ENCODE measurements at places on chromosomes 7 and 10.

GRCh38 chr10:47348138-47348651, at the start of gene RBP3:
Gene RBP3 (plus strand): TSS chr10:47348363. CDS start chr10:47348485, 122 bp downstream.
- no peak for DNase-seq

DNA sequence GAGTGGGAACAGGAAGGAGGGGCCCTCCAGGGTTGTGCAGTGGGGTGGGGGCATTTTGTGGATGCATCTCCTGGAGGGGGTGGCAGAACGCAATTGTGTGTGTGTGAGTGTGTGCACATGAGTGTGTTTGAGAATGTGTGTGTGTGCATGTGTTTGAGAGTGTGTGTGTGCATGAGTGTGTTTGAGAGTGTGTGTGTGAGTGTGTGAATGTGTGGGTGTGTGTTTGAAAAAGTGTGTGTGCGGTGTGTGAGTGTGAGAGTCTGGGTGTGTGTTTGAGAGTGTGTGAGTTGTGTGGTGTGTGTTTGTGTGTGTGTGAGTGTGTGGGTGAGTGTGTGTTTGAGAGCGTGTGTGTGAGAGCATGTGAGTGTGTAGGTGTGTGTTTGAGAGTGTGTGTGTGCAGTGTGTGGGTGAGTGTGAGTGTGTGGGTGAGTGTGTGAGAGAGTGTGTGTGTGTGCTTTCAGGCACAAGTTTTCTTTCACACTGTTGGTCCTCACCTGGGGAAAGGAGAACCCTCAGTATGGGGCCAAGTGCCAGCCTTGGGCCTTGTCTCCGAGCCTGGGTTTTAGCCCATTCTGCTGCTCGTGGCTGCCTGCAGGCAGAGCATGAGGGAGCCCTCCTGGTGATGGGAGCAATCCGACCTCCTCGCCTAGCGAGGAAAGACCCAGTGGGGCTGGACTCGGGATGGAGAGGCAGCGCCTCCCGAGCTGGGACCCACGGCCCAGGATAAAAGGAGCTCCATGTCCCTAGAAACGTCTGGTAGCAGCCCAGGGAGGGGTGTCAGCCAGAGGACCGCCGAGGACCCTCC, 35.6 kb downstream of the CDH23 start:
- no peak for DNase-seq

GRCh38 chr10:43323245-43323644, 48.2 kb upstream of the FXYD4 start:
- no peak for DNase-seq

GRCh38 chr10:75679536-75679935, 248.1 kb downstream of the LRMDA start:
- no peak for DNase-seq

- DNase-seq = no peak
Measured at GRCh38 chr10:128186959-128187787, 61.0 kb upstream of the MKI67 start.

DNA sequence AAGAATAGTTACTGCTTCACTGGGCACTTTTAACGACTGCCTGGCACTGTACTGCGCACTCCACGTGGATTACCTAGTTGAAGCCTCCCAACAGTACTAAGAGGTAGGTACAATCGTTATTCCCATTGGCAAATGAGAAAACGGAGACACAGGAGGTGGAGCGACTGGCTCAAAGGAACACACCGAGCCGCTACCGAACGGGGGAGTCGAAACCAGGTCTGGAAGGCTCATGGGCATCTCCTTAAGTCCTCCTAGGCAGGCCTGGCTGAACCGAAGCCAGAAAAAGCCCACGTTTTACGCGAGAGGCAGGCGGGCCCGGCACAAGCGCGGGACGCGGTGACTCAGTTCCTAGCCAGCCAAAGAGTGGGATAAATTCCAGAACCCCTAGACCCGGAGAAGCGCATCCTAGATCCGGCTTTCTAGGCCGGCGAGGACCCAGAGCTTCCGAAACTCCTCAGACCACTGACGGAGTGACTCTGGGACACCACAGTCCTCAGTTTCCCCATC, 472 bp downstream of the PDAP1 start:
- no peak for DNase-seq

- no peak for DNase-seq
Measured at GRCh38 chr7:44979481-44980392, 922 bp upstream of the MYO1G start.

- DNase-seq = no peak
Measured at GRCh38 chr10:13705526-13706174, 118.9 kb downstream of the PRPF18 start.

DNA sequence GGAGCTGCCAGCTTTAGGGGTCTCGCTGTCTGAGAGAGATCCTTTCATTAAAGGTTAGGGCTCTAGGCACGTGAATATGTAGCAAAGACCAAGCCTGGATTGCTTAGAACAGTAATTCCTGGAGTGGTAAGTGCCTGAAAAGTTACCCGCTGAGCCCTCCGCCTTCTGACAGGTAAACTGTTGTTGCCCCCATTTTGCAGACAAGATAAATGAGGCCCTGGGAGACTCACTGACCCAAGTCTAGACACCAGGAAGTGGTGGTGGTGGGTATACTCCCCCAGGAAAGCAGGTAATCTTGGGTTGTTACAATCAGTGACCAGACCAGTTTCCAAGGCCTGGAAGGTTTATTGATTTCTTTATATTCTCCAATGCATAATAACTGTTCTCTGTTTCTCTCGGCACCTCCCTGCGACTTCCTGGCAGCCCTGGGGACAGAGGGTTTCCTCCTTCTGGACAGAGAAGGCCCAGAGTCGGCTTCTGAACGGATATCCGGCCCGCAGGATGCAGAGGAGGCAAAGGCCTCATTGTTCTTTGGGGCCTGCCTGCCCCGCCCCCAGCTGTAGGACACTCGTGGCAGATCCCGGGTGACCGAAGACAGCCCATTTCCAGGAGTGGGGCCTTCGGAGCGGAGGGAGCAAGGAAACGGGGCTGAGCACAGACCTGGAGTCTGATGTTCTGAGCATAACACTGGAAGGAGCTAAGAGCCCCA, 1.3 kb upstream of the GRK5 start:
- DNase-seq = no peak

Data from keratinocyte (primary cell).